Smooth muscle cell of the brain vasculature (primary cell): ENCODE measurements at places on chromosomes 12 and 14.
A peak's percentile ranks its signal among the peaks of the same experiment; 100 is the strongest.

DNA sequence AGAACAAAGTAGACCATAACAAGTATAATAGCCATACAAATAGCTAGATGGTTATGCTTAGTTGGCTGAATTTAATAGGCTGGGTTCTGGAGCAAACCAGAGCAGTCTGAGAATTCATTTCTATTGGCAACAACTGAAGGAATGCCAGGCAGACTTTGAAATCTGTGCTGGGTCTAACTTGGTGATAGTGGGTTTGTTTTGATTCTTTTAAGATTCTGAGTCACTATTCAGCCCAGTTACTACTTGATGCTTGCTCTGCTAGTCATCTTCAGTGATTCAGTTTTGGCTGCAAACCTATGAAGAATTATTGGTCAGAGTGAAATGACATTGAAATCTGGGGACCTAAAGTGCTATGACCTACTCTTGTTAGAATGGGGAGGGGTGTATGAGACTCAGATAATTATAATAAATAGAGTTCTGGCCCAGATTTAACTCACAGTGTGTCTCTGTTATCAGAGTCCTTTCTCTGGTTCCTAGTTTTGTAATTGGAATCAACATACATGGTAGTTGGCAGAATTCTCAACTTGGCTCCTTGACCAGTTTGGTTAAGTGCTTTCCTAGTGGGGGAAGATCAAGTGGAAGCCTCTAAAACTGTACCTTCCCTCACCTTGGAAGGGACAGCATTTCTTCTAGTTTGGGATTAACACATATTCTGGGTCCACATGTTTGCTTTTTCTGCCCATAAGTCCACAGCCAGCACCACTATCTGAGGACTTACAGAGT lies 43.5 kb downstream of the MNAT1 start:
- DNase-seq, result peak; percentile 7

DNA sequence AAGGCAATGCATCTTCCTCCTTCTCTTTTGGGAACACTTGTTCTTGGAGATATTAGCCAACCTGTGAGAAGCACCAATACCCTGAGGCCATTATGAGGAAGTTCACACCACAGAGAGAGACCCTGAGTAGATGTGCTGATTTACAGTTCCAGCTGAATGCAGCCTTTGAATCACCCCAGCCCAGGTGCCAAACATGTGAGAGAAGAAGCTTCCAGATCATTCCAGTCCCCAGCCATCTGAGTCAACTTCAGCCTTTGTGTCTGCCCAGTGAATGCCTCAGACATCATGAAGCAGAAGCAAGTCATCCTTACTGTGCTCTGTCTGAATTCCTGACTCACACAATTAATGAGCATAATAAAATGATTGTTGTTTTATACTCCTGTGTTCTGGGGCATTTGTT lies 25.1 kb downstream of the C12orf42 start:
- no peak for DNase-seq

GRCh38 chr12:127900386-127900785 lies 366.6 kb upstream of the TMEM132C start:
- DNase-seq, result no peak

- no peak for DNase-seq
Measured at GRCh38 chr12:77940567-77940966, 109.9 kb downstream of the NAV3 start.

DNA sequence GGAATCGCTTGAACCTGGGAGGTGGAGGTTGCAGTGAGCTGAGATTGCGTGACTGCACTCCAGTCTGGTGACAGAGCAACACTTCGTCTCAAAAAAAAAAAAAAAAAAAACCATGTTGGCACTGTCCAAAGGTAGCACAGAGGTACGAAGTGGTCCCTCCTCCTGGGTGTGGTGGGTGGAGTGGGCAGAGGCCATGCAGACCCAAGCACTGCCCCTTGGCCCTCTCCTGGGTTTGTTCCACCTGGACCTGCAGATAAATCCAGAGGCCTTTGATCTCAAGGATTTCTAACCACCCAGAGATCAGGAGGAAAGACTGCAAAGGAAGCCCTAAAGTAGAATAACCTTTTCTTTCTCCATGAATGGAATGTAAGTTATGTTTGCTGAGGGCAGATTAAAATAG lies 8.7 kb upstream of the GALNT6 start:
- no peak for DNase-seq

- DNase-seq, result no peak
Measured at GRCh38 chr12:75622492-75622891, 111.1 kb upstream of the KRR1 start.

DNA sequence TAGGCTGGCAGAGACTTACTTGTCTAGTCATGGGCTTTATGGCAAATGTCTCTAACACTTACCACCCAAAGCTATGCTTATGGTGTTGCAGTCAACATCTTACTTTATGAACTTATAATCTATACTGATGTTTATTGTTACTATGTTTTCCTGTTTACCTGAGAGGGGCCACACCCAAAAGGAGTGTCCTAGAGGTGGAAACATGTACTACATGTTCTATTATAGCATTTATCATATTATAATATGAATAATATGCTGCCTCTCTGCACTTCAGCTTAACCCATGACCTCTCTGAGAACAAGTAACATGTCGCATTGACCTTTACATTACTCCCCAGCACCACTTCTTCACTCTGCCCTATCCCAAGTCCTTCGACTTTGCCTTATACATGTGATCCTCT lies 501.8 kb downstream of the ETNK1 start:
- no peak for DNase-seq

DNA sequence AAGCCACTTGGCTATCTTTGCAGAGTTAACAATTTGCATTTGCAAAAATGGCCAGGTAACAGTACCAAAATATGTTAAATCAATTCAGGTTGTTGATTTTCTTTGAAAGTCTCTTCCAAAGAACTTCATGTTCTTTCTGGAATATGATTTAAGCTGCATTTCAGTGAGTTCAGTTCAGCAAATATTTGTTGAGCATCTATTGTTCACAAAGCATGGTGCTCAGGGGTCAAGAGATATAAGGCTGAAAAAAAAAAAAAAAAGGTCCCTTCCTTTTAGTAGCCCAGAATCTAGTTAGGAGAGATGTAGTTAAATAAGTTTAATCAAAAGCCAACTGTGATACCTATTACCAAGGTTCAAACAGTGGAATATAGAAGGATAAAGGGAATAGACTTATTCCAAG lies 317.1 kb downstream of the ZFP36L1 start:
- no peak for DNase-seq

DNA sequence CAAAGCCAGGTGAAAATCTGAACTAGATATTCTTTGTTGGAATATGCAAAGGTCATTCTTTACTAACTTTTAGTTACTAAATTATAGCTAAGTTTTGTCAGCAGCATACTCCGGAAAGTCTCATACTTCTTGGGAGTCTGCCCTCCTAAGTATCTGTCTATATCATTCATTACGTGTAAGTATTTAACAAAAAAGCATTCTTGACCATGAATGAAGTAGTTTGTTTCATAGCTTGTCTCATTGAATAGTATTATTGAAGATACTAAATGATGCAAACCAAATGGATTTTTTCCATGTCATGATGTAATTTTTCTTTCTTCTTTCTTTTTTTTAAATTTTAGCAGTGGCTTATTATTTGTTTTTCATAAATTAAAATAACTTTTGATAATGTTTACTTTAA lies 9.8 kb upstream of the SPX start:
- DNase-seq, result no peak

GRCh38 chr12:132831771-132832170 lies 3.1 kb upstream of the GOLGA3 start:
- no peak for DNase-seq

DNA sequence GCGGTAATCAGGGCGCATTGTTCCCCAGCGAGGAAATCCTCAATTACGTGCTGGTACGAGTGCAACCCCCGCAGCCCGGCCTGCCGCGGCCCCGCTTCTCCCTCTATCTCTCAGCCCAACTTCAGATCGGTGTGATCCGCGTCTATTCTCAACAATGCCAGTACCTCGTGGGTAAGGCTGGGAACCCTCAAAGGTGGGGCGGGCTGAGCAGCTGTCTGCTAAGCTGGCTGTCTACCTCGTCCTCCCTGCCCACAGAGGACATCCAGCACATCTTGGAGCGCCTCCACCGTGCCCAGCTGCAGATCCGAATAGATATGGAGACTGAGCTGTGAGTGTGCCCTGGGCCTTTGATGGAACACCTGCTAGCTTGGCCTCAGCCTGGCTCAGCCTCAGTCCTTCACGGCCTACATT lies 996 bp downstream of the REC8 start:
- DNase-seq, result no peak

- DNase-seq, result no peak
Measured at GRCh38 chr12:124479680-124480468, 87.5 kb downstream of the NCOR2 start.
